ENCODE measurements at places on chromosomes 3 and 15.

DNA sequence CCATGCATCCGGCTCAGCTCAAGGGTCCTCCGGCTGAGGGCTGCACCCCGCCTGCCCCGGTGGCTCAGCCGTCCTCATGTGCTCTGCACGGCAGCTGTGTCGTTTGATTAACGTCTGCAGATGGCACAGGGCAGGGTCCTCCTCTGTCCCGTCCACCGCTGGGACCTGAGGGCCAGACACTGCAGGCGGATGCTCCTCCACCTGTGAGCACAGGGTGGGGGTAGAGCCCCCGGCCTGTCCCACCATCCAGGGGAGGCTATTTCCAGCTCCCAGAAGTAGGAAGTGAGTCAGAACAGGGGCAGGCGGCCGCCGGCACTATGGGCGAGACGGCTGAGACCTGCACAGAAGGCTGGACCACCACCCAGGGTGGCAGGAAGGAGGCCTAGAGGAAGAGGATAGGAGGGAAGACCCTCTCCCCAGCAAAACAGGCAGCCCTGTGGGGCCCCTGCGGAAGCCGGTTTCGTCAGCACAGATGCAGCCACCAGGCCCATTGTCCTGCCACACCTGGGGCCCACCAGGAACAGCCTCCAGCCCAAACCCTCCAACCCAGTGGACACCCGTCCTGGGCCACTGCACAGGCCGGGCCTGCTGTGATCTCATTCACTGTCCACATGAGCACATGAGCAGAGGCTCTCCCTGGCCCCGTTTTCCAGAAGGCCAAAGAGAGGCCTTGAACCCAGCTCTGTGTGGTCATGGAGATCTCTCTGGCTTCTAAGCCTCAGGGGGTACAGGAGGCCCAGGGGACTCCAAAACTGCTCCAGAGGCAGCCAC is 12.6 kb upstream of the PLXND1 start:
- DNase-seq: no peak

GRCh38 chr15:76987896-76988860 is 6.7 kb upstream of the PSTPIP1 start:
- no peak for DNase-seq

DNA sequence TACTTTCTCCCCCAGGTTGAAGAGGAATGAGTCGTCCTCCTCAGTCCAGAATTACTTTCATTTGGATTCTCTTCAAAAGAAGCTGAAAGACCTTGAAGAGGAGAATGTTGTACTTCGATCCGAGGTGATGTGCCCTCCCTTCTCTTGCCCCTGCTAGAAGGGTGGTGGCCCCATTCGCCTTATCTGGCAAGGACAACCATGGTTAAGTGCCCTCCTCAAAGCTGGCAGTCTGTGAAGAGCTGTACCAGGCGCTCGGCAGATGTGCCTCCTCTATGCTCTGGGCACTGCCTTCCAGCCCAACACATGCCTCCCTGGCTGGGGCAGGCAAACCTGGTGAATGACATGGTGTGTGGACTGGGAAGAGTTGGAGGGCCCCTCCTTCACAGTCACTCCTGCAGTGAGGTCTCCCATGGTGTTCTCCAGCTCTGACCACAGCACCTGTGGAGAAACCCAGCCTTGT is 77.0 kb downstream of the CCK start:
- DNase-seq: no peak

GRCh38 chr15:101178479-101178878 is 73.4 kb downstream of the CHSY1 start:
- DNase-seq: peak; percentile 5

- DNase-seq: no peak
Observed at GRCh38 chr3:105959851-105960250, 91.0 kb upstream of the CBLB start.

- no peak for DNase-seq
Observed at GRCh38 chr3:46484911-46485778, 12.6 kb upstream of the RTP3 start.

DNA sequence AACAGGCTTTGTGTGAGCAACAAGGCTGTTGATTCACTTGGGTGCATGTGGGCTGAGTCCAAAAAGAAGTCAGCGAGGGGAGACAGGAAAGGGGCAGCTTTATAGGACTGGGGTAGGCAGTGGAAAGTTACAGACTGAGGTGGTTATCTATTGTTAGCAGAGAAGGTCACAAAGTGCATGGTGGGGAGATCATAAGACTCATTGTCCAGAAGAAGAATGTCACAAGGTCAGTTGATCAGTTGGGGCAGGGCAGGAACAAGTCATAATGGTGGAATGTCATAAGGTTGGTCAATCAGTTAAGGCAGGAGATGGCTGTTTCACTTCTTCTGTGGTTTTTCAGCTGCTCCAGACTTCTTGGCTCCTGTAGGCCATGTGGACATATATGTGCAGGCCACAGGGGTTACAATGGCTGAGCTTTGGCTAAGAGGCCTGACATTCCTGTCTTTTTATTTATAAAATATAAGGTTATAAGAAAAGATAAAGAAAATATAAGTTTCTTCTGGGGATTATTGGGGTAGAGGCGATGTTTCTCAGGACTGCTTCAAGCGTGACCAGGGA is 69.5 kb upstream of the SNTN start:
- no peak for DNase-seq

DNA sequence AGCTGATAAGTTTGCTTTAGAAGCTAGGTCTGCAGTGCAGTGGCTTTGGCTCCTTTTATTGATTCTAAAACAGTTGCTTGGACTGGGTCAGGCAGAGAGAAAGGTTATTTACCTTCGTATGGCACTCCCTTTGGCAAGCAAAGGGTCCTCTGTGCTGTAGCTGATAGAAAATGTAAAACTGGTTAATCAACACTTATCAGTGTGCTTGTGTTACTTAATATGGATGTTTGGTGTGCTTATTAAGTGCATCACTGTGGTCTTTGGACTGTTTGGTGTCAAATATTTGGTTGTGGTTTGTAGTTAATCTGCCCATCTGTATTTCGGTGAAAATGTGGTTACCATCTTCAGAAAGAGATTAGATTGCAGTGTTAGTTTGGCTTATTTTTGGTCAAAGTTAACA is 16.0 kb downstream of the UBE2E2 start:
- DNase-seq: no peak

- no peak for DNase-seq
Observed at GRCh38 chr3:124883766-124884473, 3.2 kb downstream of the ITGB5 start.

- peak; percentile 46 for DNase-seq
Observed at GRCh38 chr3:128497305-128498126, 4.5 kb upstream of the GATA2 start.

- no peak for DNase-seq
Observed at GRCh38 chr3:86737517-86737916, 253.4 kb downstream of the VGLL3 start.

DNA sequence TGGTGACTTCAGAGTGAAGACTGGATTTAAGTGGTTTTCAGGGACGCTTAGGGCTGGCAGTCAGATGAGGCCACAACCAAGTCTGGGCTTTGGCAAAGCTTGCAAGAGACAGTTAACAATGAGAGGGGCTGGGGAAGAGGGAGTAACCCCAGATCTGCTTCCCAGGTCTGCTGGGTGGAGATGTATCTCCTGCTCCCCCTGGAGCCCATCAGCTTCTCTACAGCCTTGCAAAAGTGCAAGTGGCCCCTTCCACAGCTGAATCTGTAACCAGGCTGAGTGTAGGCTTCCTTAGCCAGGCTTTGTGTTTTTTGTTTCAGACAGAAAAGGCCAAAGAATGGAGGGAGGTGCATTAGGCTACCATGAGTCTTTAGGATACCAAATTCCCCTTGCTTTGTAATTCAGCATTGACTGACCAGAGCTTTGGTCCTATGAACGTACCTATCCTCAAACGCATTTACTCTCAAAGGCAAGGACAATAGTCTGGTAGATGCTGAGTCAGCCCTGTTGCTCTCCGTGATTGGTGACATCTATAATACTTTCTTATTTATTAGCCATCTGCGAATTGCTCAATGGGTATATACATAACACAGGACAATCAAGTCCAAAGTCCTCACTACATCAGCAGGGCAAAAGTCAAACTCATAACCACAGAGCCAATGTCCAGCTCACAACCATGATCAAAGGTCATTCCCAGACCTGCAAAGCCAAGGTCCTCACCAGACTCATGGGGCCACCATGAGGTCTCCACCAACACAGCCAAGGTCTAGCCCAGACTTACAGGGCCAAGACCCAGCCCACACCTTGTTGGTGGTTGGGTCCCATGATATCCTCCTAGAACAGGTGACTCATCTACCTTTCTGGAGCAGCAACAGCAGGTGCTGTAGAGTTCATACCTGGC is 17.1 kb downstream of the CCDC13 start:
- no peak for DNase-seq

DNA sequence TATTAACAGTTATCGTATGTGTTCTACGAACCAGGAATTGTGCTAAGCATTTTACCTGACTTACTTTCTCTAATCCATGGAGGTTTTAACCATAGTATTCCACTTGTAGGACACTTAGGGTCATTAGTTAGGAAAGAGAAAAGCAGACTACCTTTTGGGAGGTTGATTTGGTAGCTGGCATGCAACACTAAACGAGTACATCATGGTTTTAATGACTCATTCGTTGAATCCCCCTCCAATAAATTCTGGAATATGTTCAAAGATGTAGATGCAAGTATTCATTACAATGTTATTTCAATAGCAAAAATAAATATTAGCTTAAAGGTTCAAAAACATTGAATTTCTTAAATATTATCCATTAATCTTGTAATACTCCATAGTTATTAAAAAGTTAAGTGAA is 162.5 kb downstream of the FMN1 start:
- DNase-seq: no peak

DNA sequence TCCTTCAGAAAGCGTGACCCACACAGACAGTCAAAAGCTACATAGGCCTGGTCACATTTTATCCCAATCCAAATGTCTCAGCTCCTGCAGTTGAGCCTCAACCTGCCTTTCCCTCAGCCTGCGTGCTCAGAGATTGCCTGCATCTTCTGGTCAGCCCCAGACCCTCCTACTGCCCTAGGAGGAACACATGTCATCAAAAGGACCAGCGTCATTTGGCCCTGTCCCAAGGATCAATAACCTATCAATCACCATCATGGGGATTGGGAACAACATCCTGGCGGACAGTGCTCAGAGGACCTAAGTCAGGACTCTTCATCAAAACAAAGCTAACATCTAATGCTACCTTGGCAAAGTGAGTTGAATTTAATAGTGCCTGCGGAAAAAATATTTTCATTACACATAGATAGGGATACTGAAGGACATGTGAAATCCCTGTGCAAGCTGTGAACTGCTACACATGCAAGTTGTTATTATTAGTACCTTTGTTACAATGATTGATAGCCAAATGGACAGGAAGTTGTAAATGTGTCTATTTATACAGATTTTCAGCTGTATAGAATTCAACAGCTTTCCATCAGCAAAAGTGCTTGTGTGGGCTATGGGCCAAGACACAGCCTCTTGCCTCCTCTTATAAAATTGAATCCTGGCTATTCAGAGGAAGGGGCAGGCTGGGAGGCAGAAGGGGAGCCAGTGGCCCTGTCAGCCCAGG is 47.7 kb downstream of the UMPS start:
- DNase-seq: no peak

DNA sequence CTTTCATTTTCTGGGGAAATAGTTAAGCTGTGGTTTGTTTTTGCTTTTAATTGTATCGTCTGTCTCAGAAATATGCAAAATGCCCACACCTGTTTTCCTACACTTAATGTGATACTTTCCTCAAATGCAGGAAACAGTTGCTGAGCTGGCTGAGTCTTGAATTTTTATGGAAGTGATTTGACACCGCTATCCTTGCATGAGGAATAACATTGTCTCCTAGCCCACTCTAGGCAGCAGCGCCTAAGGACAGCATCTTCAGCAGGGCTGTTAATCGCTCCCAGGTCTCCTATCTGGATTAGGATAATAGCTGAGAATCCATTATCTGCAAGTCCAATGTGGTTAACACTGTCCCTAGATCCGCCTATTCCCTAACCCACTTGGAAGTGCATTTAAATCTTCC is 132.6 kb upstream of the NR2E3 start:
- no peak for DNase-seq

GRCh38 chr3:109918740-109919139 is 581.4 kb upstream of the DPPA4 start:
- no peak for DNase-seq

DNA sequence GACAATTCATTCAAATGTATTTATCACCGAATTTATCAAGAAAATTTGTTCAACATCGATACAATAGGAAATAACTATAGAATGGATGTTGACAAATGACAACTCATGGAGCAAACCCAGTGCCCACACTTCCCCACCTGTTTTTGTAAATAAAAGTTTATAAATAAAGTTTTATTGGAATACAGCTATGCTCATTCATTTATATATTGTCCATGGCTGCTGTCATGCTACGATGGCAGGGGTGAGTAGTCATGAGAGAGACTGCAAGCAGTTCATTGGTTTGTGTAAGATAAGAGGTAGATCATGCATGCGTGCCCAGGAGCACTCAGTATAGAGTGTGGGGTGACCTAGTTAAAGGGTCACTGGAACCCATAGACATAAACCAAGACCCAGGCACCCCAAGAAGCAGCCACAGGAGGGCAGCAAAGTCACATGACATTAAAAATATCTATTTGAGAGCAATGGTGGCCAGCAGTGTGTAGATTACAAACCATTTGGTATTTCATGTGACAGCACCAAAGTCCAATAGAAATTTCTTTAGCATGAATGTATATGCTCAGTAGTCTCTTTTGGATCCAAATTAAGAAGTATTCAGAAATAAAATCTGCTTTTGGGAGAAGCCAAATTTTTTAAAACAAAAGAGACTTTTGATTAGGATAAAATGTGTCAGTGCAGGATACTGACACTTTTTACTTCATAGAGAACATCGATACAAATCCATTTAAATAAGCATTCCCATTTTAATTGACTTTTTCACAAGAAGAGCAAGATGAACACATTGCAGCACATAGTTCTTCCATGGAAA is 794.8 kb downstream of the MCTP2 start:
- DNase-seq: no peak

DNA sequence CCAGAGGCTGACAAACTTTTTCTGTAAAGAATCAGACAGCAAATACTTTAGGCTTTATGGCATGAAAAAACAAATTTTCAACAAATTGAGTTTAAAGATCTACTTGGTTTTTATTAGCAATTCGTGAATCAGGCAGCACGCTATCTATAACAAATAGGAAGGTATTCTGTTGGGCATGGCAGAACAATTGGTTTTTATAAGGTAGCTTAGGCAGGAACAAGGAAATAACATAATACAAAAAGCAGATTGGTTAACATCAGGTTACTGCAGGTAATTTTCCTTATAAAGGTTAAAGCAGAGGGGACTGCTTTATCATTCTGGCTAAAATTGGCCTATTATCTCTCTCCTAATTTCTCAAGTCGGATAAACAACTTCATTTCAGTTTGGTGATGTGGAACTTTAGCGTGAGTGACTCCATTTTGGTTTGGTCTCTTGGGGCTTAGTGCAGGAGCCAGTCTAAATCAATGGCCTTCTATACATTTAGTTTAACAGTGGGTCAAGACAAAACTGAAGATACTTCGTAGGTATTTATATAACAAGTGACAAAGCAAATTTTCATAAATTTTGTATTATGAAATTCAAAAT is 26.8 kb downstream of the ZBTB38 start:
- DNase-seq: no peak

GRCh38 chr15:89780601-89781000 is 4.5 kb downstream of the MESP2 start:
- no peak for DNase-seq

GRCh38 chr15:65355988-65356353 is 21.8 kb downstream of the IGDCC3 start:
- no peak for DNase-seq

- DNase-seq: no peak
Observed at GRCh38 chr3:193842029-193842798, 249.2 kb downstream of the OPA1 start.

- DNase-seq: no peak
Observed at GRCh38 chr15:101027273-101027901, 108.2 kb downstream of the LRRK1 start.
